ENCODE measurements at places on chromosomes 12 and 14.
A peak's percentile ranks its signal among the peaks of the same experiment; 100 is the strongest.

DNA sequence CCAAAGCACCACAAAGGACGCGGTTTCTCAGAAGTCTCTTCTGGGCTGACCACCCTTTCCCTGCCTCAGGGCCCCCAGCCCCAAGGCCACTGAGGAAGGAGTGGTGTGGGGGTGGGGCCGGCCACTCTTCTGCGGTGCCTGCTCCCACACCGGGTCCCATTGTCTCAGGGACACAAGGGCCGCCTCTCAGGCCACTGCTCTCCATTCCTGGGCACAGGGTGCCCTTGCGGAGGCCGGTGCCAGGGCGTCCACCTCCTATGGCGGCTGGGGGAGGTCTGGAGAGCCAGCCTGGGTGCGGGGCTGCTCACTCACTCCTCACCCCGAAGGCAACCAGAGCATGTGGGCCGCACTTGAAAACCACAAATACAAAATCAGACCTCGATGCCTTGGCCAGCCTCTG is 44.1 kb downstream of the PRIMA1 start:
- no peak for DNase-seq

GRCh38 chr14:64825509-64825908 is 54.2 kb downstream of the SPTB start:
- no peak for DNase-seq

DNA sequence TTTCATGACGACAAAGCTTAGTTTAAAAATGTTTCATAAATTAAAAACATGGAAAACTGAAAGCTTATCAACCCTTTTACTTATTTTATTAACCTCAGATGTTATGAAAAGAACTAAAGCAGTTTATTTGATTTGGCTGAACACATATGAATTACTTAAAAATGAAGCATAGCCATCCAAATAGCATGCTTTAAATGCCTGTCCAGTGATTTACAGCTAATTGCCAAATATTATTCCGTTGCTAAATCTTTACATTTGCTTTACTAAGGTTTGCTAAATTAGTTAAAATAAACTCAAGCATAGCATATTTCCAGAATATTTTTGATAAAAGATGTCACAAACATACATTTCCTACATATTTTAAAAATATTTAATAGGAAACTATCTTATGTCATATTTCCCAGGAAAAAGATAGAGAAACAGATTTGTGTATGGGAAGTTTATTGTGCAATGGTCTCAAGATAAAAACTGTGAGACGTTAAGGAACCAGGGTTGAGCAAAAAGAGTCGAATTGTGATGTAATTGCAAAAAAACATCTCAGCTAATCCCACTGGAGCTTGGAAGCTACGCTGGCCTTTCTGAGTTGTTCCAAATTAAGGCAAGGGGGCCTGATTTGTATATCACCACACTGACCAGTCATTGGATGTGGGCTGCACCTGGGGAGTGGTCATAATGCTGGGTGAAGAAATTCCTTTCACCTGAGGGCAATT is 25.8 kb downstream of the GPR135 start:
- DNase-seq: no peak

GRCh38 chr14:39396448-39396847 is 35.8 kb downstream of the FBXO33 start:
- DNase-seq: no peak

GRCh38 chr12:5912437-5913334 is 32.4 kb downstream of the ANO2 start:
- DNase-seq: no peak

- DNase-seq: no peak
Measured at GRCh38 chr14:64541261-64541971, 875 bp downstream of the HSPA2 start.

DNA sequence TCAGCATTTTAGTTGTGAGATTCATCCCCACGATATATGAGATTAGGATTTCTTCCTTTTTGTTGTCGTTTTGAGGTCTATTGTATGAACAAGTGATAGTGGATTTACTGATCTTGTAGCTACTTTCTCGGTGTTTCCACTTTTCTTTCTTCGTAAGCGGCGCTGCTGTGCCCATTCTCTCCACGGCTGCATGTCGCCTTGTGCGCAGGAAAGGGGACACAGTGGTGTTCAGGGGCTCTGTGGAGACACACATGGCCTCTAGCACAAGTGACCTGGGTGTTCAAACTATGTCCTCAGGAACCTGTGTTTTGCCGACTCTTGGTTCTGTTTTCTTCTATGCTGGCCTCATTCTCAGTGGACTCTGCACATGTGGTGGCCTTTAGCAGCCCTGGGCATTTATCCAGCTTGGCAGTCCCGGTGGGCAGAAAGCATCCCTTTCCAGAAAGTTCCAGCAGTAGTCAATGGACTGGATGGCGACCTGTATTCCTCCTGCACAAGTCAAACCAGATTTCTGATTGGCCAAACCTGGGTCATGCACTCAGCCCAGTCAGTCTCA is 18.7 kb downstream of the CKAP4 start:
- no peak for DNase-seq

GRCh38 chr14:103427485-103428443 is 42.5 kb downstream of the MARK3 start:
- no peak for DNase-seq

DNA sequence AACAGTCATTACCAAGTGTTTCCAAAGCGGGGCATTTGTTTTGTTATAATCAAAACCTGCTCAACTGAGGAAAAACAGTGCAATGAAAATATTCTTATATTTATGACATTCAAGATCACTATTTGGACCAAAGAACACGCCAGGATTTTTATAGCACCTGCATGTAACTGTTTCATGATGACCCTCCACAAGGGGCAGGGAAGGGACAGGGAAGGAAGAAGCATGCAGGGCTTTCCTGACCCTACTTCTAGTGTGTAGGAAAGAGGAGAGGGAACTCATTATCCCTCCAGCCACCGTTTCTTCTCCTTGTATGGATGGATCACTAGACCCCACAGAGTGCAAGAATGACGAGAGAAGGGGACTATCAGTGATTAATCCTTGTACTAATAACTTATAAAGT is 49.4 kb downstream of the SPPL3 start:
- no peak for DNase-seq

- no peak for DNase-seq
Measured at GRCh38 chr14:69593018-69593677, 18.2 kb upstream of the SUSD6 start.

DNA sequence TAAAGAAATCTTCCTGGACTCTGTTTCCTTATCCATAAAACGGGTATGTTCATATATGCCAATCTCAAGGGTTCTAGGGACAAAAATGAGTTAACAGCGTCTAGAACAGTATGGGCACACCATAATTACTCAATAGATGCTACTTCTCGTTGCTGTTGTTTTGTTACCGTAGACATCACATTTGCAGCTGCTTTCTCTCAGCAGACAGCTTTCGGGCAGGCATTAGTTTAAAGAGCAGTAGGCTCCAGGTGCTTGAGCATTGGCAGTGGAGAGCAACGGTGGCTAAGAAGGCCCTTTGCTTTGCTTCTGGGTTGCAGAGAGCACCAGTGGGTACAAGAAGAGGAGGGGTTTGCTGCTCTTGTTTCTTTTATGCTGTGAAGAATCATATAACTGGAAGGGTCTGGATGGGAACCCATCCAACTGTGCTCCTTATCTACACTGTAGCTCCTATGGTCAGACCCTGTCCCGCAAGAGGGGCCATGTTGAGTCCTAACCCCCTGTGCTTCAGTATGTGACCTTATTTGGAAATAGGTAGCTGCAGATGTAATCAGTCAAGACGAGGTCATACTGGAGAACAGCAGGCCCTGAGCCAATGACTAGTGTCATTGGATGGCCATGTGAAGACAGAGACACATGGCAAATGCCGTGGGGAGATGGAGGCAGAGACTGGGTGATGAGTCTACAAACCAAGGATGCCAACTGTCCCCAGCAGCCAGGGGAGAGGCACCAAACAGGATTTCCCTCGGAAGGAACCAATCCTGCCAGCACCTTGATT is 120.0 kb downstream of the RBM19 start:
- DNase-seq: no peak

- DNase-seq: no peak
Measured at GRCh38 chr14:91837076-91837475, 30.3 kb downstream of the TC2N start.

DNA sequence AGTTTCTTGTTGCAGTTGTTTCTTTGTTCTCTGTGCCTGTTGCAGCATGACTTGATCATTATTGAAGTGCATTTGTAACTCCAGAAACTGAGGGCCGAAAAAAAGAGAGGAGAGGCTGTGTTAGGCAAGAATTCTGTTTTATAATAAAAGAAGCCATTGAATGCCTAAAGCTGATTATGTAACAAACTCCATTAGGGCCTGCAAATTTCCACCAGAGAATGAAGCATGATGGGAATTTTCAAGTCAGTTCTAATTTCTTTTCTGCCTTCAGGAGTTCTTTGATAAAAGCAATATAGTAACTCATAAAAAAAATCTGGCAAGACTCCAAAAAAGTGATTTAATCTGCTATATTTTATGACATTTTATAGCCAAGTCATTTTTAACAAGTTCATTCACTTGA is 156.7 kb upstream of the RASSF8 start:
- no peak for DNase-seq

GRCh38 chr14:74712499-74713394 is at the start of the genes AREL1 and FCF1:
TSS of gene AREL1 (minus strand) at chr14:74713080. CDS start at chr14:74685615, 27,465 bp downstream.
TSS of gene FCF1 (plus strand) at chr14:74713144. CDS start at chr14:74713198, 54 bp downstream.
- DNase-seq: no peak

- DNase-seq: no peak
Measured at GRCh38 chr14:74649673-74650072, 37.6 kb upstream of the LTBP2 start.

DNA sequence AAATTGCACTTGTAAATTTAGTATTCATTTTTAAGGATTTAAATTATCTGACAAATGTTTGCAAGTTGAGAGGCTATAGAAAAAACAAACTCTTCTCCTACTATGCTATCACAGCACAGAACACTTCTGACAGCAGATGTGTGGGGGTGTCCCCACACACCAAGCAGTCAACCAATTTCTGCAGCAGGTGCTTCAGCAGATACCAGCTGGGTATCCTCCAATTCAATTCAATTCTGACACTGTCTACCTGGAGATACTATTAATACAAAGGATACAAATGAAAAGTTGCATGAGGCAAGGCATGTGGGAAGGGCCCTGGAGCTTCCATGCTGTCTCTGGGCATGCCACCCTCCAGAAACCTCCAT is 35.1 kb downstream of the PCNX1 start:
- no peak for DNase-seq

DNA sequence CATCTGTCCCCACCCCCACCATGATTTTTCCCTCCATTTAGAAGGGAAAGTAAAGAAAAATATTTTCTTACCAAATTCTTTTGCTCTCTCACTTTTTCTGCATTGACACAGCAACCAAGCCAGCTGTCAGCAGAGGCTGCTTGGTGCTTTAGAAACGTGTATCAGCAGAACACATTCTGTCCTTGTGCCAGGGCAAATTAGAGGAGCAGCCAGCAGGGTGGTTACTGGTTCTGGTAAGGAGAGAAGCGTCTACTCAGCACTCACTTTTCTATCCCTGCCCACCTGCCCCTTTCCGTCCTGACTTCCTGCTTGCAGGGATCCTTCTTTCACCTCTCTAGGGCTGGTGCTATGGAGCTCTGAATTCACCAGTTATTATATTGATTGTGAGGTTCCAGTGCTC is 327.5 kb upstream of the PDE3A start:
- no peak for DNase-seq

- no peak for DNase-seq
Measured at GRCh38 chr12:123101526-123101925, 49.4 kb downstream of the PITPNM2 start.

- no peak for DNase-seq
Measured at GRCh38 chr12:63301311-63301710, 150.3 kb upstream of the AVPR1A start.

GRCh38 chr14:91103116-91103515 is 10.8 kb upstream of the DGLUCY start:
- no peak for DNase-seq

GRCh38 chr12:1348606-1349005 is 245.8 kb downstream of the FBXL14 start:
- DNase-seq: no peak

- DNase-seq: no peak
Measured at GRCh38 chr12:124493809-124494750, 73.3 kb downstream of the NCOR2 start.

DNA sequence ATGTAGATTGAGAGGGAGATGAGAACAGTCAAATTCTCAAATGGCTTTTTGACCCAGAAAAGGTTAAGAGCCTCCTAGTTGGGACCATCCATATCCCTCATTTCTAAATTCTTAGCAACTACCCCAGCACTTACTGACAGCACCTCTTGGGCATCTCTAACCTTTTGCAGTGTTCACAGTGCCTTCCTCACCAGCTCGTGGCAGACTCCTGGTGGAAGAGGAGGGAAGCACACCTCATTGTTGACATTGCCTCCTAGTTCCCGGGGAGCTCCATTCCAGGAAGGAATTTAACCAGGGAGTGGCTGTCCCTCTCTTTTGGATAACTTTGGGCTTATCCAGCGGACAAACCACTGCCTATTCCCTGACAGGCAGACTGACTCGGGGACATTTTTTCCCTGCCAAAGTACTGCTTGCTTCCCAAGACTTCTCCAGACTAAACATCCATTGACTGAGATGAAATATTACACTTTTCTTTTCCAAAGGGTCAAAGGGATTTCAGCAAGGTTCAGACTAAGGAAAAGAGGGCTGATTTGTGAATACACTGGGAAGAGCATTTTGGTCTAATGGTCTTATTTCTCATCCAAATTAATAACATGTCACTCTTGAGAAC is 9.0 kb upstream of the OR6J1 start:
- peak; percentile 65 for DNase-seq

DNA sequence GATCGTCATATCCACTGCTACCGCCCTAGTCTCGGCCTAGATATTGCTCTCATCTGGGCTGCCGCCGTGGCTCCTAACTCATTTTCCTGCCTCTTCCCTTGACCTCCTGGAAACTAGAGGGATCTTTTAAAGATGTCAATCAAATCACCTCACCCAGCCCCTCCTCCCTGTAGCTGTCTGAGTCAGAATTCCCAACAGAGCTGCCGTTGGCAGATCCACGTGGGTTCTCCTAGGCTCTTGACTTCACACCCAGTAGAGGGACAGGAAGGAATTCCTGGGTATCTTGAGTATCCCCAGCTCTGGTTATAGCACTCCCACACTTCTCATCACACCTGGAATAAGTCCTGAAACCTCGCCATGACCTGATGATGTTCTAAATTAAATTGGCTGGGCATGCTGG is 11.9 kb downstream of the TGFB3 start:
- DNase-seq: no peak

DNA sequence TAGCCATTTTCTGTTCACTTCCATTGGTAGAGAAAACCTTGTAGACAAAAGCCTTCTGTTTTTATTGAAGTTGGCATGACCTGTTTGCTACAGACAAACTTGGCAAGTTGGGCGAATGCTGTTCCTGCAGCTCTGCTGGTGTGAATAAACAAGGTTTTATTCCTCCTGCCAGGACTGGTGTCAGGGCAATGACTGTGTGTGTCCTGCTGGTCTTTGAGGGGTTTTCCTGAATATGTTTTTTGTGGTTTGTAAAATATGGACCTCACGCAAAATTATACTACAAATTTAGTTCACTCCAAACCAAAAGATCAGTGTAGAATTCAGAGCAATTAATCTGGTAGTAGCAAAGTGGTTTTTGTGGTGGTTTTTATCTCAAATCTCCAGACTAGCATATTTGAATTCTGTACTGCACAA is 140.8 kb downstream of the ERC1 start:
- DNase-seq: no peak

DNA sequence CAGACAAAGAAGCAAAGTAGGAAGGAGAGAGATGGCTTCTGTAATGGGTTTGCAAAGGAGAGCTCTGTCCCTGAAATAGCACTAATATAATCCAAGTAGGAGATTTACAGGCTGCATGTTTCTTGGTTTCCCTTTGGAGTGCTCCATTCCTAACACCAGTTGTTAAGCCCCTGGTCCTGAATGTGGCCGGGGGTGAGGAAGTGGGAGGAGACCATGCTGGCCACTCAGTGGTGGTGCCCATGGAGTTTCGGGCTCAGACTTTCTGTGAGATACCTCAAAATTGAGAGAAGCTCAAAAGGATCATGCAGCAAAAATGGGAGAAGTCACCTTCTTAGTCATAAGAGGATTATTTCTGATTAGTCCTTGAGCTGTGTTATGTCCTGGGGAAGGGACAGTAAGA is 88.5 kb downstream of the DAD1 start:
- no peak for DNase-seq
